Jurkat, Clone E6-1 (cell line): ENCODE measurements at places on chromosomes 6 and 20.

- DNase-seq: no peak
Measured at GRCh38 chr6:7902221-7902620, 8.4 kb downstream of the TXNDC5 start.

DNA sequence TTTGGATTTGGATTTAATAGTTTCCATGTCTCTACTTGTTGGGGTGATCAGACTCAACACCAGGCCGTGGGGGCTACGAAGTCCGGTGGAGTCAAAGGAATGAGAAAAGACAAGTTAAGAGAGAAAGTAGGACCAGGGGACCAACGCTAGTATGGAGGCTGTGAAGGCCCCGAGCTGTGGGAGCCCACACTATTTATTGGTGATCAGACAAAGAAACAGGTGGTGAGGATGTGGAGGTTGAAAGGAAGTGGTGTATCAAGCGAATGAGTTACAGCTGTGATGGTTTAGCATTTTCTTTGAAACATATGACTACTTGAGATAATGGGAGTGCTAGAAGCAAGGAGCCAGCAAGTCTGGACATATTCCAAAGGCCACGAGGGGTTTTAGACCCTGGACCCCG is 62.4 kb downstream of the AKAP7 start:
- peak; percentile 94 for DNase-seq

- no peak for DNase-seq
Measured at GRCh38 chr6:45851034-45851400, 164.6 kb downstream of the CLIC5 start.

DNA sequence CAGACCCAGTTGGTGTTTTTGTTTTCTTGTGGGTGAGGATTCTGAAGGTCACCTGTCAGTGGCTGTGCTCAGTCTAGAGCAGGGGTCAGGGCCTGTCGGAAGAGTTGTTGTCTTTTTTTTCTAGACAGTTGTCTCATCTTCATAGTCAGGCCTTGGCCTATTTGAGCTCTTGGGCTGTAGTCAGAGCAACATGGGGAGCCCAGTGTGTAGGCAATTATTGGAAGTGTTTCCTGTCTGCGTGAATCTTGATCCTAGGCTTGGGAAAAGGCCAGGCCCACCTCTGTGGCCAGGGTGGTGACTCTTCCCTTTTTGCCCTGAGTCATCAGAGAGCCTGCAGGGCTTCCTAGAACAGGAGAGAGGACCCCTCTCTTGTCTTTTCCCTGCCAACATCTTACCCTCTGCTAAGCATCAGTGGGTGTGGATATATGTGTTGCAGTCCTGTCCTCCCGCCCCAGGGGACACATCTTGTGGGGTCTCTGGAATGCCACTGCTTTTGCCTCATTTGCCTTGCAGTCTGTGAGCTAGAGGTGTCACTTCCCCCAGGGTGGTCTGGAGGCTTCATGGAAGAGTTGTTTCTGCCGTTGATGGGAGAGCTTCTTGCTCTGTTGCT is 11.4 kb downstream of the TJAP1 start:
- DNase-seq: no peak

GRCh38 chr6:16472349-16473069 is 234.1 kb downstream of the GMPR start:
- no peak for DNase-seq

DNA sequence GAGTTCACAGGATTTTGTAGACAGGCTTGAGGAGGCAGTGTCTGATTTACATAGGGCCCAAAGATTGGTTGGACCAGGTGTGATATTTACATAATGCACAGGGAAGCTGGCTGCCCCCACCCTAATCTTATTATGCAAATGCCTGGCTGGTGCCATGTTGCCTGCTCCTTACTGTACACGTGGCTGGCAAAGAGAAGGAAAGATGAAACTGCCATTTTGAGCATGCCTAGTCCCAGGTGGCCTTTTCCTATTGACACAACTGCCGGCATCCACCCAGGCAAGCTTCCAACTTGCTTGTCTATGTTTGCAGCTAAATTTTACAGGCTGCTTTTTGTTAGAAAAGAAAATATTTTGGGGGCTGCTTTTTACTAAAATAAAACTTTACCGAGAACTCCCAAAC is 174.6 kb downstream of the LMBRD1 start:
- no peak for DNase-seq

GRCh38 chr20:57716202-57716601 is 6.4 kb upstream of the PMEPA1 start:
- no peak for DNase-seq

DNA sequence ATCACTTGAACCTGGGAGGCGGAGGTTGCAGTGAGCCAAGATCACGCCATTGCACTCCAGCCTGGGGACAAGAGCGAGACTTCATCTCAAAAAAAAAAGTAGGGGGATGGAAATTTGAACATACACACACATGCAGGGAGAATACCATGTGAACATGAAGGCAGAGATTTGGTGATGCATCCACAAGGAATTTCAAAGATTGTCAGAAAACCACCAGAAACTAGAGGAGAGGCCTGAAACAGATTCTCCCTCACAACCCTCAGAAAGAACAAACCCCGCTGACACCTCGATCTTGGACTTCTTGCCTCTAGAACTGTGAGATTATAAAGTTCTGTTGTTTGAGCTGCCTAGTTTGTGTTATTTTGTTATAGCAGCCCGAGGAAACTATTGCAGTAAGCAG is 125.5 kb downstream of the GPX5 start:
- DNase-seq: no peak

GRCh38 chr6:5181510-5182317 is 79.0 kb downstream of the LYRM4 start:
- DNase-seq: no peak

DNA sequence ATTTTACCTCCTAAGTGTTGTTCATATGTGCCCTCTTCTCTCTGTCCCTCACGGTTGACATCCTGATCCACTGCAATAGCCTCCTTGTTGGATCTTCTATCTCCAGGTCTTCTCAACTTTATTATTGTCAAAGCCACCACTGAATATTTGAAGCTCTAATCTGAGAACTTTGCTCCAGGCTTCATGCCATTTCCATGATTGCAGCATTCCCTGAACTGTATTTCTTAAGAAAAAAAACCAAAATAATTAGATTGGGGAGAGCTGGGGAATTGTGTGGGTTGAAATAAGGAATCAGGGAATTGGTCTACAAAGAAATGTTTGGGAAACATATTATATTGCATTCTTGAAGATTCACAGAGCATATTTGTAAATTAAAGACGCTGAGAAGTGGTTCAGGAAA is 2.5 kb upstream of the STX7 start:
- no peak for DNase-seq

- DNase-seq: no peak
Measured at GRCh38 chr6:150590446-150590845, 9.2 kb upstream of the PLEKHG1 start.

- DNase-seq: no peak
Measured at GRCh38 chr6:37779111-37779800, 40.3 kb upstream of the ZFAND3 start.

DNA sequence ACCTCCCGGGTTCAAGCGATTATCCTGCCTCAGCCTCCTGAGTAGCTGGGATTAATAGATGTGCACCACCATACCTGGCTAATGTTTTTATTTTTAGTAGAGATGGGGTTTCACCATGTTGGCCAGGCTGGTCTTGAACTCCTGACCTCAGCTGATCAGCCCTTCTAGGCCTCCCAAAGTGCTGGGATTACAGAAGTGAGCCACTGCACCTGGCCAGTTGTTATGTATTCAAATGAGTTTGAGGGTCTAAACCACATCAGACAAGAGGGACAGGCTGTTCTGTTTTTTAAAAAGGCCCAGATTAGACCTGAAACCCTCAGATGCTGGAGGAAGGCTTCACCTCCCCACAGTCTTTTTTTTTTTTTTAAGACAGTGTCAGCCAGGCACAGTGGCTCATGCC is 4.1 kb upstream of the SPAG4 start:
- DNase-seq: no peak

DNA sequence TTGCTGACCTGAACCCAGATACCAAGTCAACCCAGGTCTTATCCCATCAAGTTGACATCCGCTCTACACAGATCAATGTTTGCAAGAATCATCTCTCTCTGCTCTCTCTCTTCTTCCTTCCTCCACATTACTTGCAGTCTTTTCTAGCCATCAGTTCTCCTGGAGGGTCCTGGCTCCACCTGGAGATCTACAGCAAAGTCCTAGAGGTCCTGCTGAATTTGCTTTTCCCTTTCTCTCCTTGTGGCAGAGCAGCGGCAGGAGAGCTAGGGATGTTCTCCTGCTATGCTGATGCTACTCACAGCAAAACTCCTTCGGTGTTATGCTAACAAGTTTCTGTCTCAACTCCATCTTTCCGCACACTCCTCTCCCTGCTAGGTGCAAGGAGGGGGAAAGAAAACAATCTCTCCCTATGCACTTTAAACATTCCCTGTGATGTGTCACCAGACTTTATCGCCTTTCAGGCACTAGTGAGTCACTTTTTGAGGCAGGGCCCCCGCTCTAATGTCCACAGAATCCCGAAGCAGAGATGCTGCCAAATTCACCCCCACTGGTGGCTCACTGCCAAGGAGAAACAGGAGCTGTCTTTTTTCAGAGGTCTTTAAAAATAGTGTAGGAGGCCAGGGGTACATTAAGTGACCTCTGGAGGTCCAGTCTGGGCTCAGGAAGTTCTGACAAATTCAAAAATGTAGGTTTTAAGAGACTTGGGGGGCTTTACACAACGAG is 62.6 kb downstream of the FAM50B start:
- DNase-seq: no peak

GRCh38 chr6:14129575-14129974 is 12.0 kb downstream of the CD83 start:
- peak; percentile 85 for DNase-seq

DNA sequence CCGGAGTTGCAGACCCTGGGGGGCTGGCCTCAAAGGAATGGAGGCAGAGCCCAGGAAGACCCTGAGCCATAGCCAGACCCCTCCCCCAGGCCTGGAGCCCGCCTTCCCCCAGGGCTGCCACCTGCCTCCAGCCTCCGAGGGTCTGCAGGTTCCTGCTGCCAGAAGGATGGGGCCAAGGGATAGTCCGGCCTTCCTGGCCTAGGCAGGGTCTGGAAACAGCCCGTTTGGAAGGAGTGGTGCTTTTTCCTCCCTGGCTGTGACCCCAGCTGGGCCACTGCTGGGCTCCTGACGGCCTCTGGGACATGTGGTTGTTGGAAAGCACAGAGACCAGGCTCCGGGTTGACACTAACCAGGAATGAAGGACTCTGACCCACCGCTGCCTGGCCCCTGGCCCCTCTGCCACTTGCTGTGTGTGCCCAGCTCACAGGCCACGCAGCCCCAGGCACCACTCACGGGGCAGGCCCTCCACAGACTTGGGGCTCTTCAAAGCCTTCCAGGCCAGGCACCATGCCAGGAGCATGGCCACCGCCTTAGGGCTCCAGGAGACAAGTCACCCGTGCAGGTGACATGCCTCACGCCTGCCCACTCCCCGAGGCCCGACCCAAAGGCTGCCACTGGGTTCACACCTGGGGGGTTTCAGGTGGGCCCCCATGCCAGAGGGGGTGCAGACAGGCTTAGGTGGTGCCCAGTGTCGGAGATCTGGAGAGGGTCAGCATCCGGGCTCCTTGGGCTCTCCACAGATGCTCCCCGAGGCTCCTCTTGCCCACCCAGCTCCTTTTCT is 3.9 kb upstream of the LAMA5 start:
- DNase-seq: no peak

DNA sequence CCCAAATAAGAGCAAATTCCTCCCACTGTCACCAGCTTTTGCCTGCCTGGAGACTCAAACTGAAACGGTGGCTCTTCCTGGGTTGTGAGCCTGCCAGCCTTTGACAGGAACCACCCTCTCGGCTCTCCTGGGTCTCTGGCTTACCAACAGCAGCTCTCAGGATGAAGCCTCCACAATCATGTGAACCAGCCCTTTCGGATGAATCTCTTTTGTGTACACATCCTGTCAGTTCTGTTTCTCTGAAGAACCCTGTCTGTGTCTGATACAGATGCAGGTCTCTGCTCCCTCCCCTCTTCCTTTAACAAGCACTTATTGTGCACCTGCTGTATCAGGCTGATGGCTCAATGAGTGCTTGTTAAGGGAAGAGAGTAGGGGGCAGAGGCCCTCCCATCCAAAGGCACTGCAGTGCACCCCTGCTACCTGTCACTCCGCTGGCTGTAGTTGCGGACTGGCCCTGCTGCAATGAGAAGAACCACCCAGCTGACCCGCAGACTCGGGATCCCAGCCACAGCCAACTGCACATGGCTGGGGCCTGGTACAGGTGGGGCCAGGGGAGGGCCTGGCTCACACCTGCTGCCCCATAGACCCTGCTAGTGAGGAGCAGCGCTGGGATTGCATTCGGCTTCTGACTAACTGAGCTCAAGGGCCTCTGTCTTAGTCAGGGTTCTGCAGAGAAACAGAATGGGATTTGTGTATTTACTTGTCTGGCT is 120.1 kb upstream of the PMEPA1 start:
- DNase-seq: peak; percentile 91

GRCh38 chr20:62676976-62677375 is 31.7 kb upstream of the NTSR1 start:
- DNase-seq: no peak

DNA sequence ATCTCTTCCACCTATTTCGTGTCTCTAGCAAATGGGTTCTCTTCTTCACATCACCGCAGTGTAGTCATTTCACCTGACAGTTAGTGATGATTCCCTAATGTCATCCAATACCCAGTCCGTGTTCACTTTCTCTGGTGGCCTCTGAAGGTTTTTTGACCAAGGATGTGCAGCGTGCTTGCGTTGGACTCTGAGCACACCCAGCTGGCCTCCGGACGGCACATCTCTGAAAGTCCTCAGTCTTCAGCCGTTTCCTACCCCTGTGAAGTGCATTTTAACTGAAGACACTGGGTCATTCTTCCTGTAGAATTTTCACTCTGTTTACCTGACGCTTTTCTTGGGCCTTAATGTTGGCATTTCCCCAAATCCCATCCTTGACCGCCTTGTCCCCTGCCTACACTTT is 98.7 kb downstream of the ERMARD start:
- DNase-seq: no peak

- DNase-seq: no peak
Measured at GRCh38 chr6:107539849-107540464, 50.0 kb downstream of the SOBP start.

DNA sequence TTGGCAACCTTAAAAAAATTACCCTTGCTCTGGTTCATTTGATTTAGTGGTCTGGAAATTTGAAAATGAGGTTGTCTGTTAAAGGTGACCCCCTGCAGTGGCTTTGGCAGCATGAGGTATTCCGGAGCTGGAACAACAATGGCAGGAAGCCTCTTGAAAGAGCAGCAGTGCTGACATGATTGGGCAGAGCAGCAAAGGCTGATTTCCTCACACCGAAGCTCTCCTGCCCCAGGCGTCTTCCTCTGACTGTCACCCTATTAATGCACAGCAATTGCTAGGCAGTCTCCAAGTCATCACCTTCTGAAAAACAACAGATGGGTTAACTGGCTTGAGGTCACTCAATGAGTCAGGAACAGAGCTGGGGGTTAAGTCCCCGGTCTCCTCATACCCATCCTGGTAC is 241.8 kb upstream of the MMS22L start:
- DNase-seq: no peak

DNA sequence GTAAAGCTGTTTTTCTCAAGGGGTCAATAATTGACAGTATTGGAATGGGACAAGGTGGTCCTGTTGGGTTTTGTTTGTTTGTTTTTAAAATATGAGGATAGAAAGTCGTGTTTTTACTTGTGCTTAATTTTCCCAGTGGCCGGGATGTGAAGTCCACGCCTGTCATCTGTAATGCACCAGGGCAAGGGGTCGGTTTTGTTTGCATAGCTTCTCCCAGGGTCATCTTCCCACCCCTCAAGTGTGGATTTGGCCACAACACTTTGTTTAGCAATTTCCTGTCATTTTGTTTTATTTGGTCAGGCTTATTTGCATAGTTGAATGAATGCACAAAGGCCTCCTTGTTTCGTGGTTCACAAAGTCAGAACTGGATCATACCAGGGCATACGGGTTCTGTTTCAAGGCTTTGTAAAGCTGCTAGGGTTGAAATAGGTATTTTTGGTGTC is 29.8 kb downstream of the SYNJ2 start:
- DNase-seq: no peak

- no peak for DNase-seq
Measured at GRCh38 chr6:165959627-165960026, 208.0 kb downstream of the TBXT start.
